Upper lobe of right lung (tissue), 1 donor: ENCODE measurements at places on chromosomes 12 and 14. TPM values are rescaled to one million over a fixed set of nuclear protein-coding genes. Genes with fewer than 3 reads are reported as not detected.

DNA sequence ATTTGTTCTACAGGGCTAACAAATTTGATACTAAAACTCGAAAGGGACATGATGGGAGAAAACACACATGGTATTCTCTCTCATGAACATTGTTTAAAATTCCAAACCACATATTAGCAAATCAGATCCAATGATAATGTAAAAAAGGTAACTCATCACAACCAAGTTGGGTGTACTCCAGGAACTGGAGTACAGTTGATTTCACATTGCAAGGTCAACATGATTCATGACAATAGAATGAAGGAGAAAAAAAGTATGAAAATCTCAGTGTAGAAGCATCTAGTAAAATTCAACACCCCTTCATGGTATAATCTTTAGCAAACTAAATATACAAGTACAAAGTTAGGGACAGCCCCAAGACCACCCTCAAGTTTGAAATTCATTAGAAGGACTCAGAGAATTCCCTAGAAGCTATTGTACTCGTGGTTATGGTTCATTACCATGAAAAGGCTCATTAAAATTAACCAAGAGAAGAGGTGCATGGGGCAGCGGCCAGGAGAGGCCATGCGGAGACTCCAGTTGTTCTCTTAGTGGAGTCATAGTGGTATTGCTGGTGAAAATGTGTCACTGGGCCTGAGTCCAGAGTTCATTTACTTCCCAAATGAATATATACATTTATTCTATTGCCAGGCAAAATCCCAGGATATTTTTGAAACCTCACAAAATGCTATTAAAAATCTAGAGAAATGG is 3.1 kb upstream of the CDCA4 start:
- no peak for DNase-seq

- no peak for DNase-seq
Observed at GRCh38 chr12:119673634-119674033, 5.7 kb downstream of the PRKAB1 start.

DNA sequence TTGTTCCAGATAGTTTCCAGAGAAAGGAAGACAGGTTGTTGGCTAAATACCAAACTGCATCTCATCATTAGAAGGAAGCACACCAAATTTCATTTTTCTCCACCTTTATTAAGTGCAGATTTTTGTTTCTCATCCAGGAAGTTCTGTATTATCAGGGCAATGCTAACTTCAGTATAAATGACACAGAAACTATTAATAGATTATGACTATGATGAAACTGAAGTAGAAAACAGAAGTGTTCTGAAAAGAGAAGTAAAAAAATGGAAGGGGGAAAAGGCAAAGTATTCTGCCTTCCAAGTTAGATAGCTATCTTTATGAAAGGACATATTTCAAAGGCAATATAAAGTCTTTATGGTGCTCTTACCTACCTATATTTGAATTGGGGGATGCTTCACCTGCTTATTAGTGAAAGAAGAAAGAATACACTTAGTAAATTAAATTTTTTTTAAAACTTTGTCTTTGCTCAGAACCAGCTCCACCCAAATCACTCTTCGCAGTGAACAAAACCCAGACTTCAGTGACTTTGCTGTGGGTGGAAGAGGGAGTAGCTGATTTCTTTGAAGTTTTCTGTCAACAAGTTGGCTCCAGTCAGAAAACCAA is 223.9 kb downstream of the PTPRO start:
- DNase-seq, result no peak

The MYF6 gene
- total RNA-seq, result not detected
